ENCODE measurements at places on chromosomes 5 and 9.

GRCh38 chr5:135150767-135151166 is 116.7 kb upstream of the PITX1 start:
- DNase-seq: no peak

DNA sequence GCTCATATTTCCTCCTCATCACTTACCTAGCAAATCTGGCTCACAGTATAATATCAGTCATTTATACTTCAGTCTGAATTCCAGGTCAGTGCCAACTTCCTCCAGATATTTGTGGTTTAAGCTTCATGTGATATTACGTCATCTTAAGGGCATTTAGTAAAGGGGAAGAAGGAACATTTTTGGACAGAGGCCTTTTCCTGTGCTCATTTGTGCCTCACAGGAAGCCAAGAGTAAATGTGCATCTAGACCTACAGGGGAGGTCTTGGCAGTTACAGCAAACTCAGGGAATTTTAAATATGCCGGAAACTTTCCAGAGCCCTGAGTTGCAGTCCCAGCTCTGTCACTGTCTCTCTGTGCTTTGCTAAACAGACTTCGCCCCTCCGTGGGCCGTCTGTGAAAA is 12.3 kb upstream of the KCNIP1 start:
- DNase-seq: no peak

GRCh38 chr9:88628811-88629210 is 93.8 kb downstream of the NXNL2 start:
- no peak for DNase-seq

DNA sequence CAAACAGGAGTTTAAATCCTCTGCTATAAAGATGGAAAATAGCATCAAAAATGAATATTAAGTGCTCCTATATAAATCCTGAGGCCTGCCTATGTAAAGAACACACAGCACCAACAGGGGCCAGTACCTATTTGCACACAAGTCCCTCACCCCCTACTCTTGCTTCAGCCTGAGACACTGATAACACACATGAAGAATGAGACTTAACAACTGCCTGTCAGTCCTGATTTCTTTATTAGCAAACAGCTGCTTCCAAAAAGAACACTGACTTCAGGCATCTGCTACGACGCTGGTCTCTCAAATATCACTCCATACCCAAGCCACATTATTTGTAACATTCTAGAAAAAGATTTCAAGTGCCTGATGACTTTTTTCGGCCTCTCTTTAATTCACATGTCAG is 55.5 kb downstream of the MYO10 start:
- no peak for DNase-seq

- no peak for DNase-seq
Observed at GRCh38 chr9:101468116-101468515, 32.5 kb upstream of the ALDOB start.

GRCh38 chr5:161431963-161432362 is 114.6 kb downstream of the GABRB2 start:
- no peak for DNase-seq

GRCh38 chr5:35810601-35811000 is 46.1 kb upstream of the IL7R start:
- DNase-seq: no peak

Measured in stimulated activated CD8-positive, alpha-beta memory T cell treated with anti-CD3 and anti-CD28 coated beads, Interleukin-7, amount 100 ng/mL, for 1 hour (primary cell).